ENCODE measurements at places on chromosomes 3 and 15. TPM values are rescaled to one million over a fixed set of nuclear protein-coding genes. Genes with fewer than 3 reads are reported as not detected.

The DUOXA2 gene
- polyA plus RNA-seq: not detected

The JMJD7 gene
- 9.4 TPM for polyA plus RNA-seq

GRCh38 chr15:66503780-66504562 is 684 bp downstream of the RPL4 start:
- no peak for DNase-seq

DNA sequence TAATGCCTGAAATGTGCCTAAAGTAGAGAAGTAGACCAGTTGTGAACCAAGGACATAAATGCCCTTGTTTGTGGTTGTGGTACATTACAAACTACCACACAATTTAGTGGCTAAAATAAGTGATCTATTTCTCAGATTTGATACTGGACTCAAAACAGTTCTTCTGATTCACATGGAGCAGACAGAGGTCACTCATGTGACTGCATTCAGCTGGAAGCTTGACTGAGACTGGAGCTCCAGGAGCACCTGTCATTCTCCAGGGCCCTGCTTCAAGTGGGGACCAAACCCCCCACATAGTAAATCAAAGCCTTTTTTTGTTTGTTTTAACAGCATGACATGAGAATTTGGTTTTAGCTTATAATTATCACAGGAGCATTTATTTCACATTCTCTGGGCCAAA is 301.2 kb downstream of the OXSM start:
- DNase-seq: no peak

GRCh38 chr15:61248790-61249189 is 19.7 kb upstream of the RORA start:
- no peak for DNase-seq

DNA sequence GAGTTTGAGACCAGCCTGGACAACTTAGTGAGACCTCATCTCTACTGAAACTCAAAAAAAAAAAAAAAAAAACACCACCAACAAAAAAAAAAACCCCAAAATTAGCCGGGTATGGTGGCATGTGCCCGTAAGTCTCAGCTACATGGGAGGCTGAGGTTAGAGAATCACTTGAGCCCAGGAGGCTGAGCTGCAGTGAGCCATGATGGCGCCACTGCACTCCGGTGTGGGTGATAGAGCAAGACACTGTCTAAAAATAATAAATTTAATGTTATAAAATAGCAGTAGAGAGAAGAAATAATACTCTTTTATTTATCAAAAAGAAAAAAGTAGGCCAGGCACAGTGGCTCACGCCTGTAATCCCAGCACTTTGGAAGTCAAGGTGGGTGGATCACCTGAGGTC is 17.4 kb downstream of the RCCD1 start:
- no peak for DNase-seq

GRCh38 chr15:57890351-57890750 is 175.2 kb downstream of the ALDH1A2 start:
- no peak for DNase-seq

DNA sequence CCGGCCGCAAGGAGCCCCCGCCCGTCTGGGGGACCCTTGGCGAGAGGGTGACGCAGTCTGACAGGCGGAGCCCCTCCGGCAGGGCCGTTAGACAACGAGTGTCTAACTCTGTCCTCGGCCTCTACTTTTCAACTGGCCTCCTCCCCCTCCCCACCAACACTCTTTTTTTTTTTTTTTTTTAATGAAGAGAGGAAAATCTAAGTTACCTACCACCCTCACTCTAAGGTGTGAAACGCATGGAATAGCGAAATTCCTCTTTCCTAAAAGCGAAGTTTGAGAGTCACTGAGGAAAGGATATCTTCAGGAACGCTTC is 521 bp upstream of the SUSD5 start:
- DNase-seq: no peak

GRCh38 chr3:95289295-95289694 is 1226.4 kb downstream of the NSUN3 start:
- no peak for DNase-seq

DNA sequence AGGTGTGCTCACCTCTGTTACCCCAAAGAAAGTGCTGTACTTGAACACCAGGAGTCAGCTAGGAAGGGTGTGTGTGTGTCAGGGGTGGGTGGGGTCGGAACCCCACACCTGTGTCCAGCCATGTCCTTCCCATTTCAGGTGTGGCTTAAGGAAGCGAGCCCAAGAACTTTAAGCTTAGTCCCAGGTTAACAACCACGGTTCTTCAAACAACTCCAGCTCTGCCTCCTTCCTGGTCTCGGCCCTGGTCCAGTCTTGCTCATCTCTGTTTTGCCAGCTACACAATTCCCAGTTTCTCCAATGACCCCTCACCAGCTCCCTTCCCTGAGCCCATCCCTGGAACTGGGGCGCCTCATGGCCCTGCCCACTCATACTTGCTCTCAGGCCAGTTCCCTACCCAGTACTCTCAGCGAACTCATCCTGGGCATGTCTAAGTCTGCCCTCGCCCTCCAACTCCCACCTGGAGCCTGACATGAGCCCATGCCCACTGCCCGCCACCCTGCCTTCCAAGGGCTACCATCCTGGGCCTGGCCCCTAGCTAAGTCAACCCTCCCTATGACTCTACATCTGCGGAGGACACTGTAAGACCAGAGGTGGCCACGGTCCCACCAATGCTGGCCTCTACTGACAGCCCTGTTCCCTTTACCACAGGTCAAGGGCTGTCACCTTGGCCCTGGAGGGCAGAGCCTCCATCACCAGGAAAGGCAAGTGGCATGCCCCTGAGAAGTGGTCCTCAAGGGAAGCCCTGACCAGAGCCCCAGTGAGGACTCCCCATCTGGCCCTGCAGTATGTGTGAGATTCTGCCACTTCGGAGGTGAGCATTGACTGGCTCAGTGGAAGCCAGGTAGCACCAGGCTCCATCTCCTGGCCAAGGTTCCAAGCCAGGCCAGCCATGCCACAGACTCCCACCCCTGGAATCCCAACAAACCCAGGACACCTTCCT is 9.2 kb downstream of the POC1A start:
- DNase-seq: no peak

Data from right renal cortex interstitium (tissue), 3 donors.